Placental pericyte (primary cell): ENCODE measurements at places on chromosomes 5 and 9. TPM values are rescaled to one million over a fixed set of nuclear protein-coding genes. Genes with fewer than 3 reads are reported as not detected.

C5orf58 gene
- total RNA-seq: under 0.01 TPM in 1 of 2 replicates, not detected in the other

AJM1 gene
- 1.4 and 2.0 TPM in 2 replicates for total RNA-seq

PROB1 gene
- 2.6 and 4.0 TPM in 2 replicates for total RNA-seq

CDC37L1 gene
- 11.2 and 15.6 TPM in 2 replicates for total RNA-seq

ARSI gene
- 28.2 and 54.7 TPM in 2 replicates for total RNA-seq

CEP72 gene
- 1.5 and 10.6 TPM in 2 replicates for total RNA-seq
